ENCODE measurements at places on chromosomes 13 and 19.

DNA sequence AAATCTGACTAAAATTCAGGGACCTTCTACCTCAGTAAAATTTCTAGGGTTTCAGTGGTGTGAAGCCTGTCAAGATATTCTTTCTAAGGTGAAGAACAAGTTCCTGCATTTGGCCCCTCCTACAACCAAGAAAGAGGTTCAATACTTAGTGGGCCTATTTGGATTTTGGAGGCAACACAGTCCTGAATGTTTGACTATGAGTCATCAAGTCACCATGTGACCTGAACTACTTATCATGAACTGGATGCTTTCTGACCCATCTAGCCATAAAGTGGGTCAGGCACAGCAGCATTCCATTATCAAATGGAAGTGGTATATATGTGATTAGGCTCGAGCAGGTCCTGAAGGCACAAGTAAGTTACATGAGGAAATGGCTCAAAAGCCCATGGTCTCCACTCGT, 163.0 kb upstream of the IRS2 start:
- no peak for DNase-seq

- no peak for DNase-seq
These were observed 30.7 kb downstream of the NFIX start for GRCh38 chr19:13025819-13026456.

DNA sequence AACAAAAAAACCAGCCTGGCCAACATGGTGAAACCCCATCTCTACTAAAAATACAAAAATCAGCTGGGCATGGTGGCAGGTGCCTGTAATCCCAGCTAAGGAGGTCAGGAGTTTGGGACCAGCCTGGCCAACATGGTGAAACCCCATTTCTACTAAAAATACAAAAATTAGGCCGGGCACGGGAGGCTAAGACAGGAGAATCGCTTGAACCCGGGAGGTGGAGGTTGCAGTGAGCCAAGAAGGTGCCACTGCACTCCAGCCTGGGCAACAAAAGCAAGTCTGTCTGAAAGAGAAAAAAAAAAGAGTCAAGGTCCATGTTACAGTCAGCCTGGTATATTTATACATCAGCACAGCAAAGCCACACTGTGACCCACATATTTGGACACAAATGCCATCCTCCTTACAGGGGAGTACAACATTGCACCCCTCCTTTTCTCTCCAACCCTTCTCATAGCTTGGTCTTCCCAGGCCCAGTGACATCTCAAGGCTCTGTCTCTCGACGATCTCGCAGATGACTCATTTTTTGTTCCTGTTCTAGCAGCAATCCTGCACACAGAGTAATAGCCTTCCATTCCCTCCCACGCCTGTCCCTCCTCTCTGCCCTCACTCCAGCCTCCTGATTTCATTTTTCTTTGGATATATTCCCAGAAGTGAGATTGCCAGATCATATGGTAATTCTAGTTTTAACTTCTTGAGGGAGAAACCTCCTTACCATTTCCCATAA, 21.0 kb upstream of the DPP9 start:
- no peak for DNase-seq

DNA sequence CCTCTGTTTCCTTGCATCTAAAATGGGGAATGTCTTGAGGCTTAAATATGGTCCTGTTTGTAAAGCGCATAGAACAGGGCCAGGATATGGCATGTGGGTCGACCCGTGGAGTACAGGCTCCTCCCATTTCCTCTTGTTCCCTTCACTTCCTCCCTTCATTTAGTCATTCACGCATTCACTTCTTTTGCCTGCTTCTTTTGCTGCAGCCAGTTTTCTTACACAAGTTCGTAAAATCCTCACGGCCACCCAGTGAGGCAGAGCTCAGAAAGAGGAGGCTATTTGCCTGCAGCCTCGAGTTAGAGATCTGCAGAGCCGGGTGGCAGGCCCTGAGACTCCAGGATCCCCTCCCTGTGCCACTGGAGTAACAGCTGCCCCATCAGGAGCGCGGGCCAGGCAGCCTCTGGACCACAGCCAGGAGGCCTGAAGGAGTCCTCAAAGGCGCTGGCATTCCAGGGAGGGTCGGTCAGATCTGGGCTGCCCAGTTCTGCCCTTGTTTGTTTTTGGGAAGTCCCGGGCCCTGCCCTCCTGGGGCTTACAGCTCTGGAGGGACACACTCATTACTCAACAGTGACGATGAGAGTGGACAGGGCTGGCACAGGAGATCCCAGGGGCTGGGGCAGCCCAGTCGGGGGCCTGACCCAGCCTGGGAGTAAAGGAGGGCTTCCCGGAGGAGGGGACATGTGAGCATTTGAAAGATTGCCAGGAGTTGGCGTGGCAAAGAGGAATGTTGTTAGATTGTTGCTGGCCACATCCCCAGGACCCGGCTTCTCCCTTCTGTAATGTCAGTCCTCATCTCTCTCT, 4.6 kb downstream of the PPP5C start:
- no peak for DNase-seq

GRCh38 chr13:36357692-36358091, 11.5 kb upstream of the SPART start:
- no peak for DNase-seq

- no peak for DNase-seq
These were observed 292.9 kb downstream of the DNAJC15 start for GRCh38 chr13:43316281-43316680.

- DNase-seq = no peak
These were observed 533 bp upstream of the DCAF15 start for GRCh38 chr19:13951799-13952153.

- DNase-seq = no peak
These were observed 250.9 kb upstream of the IPO5 start for GRCh38 chr13:97702614-97703013.

GRCh38 chr19:16737911-16738310, 18.3 kb downstream of the NWD1 start:
- DNase-seq = no peak

DNA sequence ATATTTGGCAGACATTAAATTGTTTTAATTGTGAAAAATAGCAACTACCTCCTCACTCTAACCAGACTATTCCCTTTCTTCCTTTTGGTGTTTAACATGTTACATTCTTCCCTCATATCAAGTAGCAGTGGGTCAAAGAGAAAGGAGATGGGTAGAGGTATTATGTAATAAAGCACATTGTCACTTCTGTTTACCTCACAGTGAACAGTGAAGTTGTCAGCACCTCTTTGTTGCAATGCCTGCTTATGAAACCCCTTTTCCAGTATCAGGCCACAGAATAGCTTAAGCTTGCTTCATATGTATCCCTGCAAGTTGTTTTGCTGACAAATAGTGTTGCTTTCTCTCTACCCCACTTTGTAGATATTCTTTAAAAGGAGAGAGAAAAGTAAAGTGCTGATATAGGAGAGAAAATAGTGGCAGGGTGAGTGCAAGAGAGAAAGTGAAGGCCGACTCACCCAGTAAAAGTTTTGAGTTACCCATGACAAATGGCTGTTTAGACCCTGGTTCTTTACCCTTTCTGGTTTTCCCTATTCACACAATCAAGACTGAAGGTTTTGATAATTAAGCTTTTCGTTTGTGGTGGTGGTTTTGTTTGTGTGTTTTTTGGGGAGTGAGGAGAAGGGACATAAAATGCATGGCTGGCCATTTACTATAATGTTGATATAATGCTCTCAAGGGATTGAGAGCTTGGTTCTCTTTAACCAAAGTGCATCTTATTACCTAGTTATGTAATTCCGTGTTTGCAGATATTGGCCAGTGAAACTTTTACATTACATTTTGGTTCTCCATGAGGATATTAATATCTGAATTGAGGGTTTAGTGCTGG, 3.7 kb downstream of the ITM2B start:
- DNase-seq = no peak

GRCh38 chr19:2488942-2489731, 13.2 kb downstream of the GADD45B start:
- no peak for DNase-seq

GRCh38 chr13:98947925-98948324, 29.9 kb downstream of the DOCK9 start:
- DNase-seq = no peak

DNA sequence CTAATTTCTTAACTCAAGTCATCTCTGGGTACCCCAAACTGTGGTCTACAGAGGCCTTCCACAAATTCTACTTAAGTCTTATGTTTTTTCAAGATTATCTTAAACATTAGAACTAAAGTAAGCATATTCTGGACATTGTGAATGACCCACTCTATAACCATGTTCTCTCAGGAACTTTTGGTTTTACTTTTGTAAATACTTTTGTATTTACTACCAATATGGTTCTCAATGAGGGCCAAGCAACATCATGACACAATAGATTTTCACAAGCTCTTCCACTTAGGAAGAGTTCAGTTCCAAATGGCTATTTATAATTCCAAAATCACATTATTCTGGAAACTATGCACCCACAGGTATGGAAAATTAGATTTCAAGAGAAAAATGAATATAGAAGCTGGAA, 10.8 kb downstream of the DIAPH3 start:
- DNase-seq = no peak

- DNase-seq = no peak
These were observed 422.1 kb downstream of the FGF9 start for GRCh38 chr13:22092791-22093560.

- peak; percentile 0 for DNase-seq
These were observed 12.8 kb downstream of the PDE4A start for GRCh38 chr19:10433131-10433536.

GRCh38 chr13:106686163-106686562, 118.2 kb upstream of the ARGLU1 start:
- DNase-seq = no peak

GRCh38 chr13:33180122-33180804, 105.3 kb downstream of the STARD13 start:
- no peak for DNase-seq

DNA sequence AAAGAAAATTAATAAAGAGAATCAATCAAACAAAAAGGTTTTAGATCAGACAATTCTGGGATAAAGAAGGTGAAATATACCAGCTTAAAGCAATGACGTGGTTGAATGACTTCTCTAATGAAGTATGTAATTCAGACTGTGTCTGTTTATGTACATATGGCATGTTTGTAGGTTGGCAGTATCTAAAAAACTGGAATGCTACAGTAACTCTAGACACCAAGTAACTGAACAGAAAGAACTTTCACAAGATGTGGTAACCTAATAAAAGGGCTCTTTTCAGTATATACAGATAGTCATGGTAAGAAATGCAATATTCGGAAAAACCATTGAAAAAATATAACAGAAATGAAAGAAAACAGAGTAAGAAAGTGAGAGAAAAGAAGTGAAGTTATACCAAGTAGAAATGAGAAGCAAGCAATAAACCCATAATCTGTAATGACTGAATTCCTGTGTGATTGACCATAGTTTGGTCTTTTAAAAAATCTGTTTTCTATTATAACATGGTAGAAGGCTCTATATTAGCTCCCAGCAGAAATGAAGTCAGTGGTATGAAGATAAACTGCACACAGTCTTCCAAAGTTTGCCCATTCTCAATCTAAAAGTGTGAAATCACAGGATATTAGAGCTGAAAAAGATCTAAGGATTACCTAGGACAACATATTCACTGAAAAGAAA, 31.4 kb downstream of the ELF1 start:
- DNase-seq = no peak

DNA sequence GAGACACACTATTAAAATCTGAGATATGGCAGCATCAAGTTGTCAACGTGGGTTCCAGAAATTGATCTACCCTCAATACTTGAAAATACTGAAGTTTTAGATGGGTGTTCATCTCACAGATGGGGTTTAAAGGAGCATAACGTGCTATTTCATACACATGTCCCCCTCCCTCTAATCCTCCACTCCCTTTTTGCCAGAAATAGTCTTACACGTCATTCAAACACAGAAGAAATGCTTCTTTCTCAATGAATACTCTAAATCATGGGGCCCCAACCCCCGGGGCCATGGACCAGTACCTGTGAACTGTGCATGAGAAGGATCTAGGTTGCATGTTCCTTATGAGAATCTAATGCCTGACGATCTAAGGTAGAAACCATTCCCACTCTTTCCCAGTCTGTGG, 19.6 kb downstream of the KLF12 start:
- DNase-seq = no peak

GRCh38 chr19:14495672-14496028, 277 bp downstream of the GIPC1 start:
- DNase-seq = no peak

- DNase-seq = peak; percentile 71
These were observed 282.9 kb downstream of the TSHZ3 start for GRCh38 chr19:31066385-31066784.

GRCh38 chr13:49225223-49226042, 5.3 kb downstream of the MLNR start:
- no peak for DNase-seq

- no peak for DNase-seq
These were observed 46.0 kb upstream of the ZNF681 start for GRCh38 chr19:23804676-23805075.

DNA sequence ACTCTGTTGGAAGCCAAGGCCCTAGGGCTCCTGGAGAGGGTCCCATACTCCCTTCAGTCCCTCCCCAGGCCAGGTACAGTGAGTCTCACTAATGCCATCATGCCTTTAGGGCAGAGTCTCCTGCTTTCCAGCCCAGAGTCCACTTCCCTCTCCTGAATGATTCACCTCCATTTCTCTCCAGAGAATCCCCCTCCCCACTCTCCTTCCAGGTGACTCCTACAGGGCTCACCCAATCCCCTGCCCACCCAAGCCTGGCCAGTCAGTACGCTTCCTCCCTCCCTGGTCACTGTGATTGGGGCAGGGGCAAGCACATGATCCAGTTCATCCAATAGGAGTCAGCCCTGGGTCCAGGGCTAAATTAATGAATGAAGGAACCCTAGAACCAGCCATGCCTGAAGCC, 35.0 kb upstream of the PNMA8B start:
- DNase-seq = peak; percentile 24

DNA sequence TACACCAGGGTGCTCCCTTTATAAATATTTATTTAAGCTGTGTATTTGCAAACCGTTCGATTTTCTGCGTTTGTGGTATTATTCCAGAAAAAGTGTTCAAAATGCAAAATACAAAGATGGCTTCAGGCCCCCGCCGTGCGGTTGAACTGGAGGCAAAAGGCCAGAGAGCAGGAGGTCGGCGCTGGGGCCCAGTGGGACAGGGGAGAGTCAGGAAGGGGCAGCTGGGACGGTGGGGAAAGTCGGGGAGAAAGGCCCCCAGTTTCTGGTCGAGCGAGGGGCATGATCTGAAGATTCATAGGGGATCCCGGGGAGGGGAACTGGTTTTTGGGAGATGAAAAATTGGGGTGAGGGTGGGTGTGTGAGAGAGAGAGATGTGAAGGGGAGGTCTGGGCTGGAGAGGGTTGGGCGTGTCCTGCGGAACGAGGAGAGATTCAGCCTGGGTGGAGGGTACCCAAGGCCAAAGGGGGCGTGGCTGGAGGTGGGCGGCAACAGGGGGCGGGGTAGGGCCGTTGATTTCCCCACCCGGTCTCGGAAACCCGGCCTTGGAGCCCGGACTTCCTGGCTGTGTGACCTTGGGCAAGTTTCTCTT, 678 bp downstream of the ISOC2 start:
- no peak for DNase-seq

DNA sequence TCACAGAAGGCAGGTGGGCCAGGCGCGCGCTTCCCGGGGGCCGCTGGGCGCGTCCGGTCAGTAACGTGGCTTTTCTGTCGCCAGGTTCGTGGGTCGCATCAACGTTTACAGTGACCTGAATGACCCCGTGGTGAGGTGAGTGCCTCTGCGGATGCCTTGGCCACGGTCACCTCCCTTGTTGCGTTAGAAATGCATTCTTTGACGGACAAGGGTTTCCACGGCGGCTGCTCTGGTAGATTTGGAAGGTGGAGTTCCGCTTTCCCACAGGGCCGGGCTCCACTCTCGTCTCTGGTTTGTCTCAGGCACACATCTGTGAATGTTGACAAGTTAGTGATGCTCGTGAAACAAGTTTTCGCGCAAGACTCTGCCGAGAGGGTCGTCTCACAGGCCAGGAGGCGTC, 130.0 kb downstream of the ATP11A start:
- DNase-seq = no peak

- no peak for DNase-seq
These were observed 18.2 kb upstream of the COMP start for GRCh38 chr19:18809149-18809868.

All from 8988T (cell line).